Hepatocyte (in vitro differentiated cells): ENCODE measurements at places on chromosomes 1 and 21. TPM values are rescaled to one million over a fixed set of nuclear protein-coding genes. Genes with fewer than 3 reads are reported as not detected.

Gene RBP7
- polyA plus RNA-seq, result 0.25 and 0.61 TPM in 2 replicates

DNA sequence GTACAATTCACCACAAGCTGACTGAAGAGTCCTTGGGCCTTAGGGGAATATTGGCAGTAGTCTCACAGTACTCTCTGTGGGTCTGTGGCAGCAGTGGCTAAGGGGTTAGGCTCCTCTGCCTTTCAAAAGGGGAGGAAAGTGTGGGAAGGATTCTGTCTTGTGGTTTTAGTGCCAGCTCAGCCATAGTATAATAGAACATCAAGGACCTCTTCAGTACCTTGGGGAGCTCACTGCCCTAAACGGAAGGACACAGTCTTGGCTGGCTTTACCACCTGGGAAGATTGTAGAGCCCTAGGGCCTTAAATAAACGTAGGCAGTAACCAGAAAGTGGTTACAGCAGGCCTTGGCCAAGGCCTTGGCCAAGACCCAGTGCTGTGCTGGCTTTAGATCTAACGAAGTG, 265.7 kb downstream of the COL11A1 start:
- DNase-seq, result no peak

DNA sequence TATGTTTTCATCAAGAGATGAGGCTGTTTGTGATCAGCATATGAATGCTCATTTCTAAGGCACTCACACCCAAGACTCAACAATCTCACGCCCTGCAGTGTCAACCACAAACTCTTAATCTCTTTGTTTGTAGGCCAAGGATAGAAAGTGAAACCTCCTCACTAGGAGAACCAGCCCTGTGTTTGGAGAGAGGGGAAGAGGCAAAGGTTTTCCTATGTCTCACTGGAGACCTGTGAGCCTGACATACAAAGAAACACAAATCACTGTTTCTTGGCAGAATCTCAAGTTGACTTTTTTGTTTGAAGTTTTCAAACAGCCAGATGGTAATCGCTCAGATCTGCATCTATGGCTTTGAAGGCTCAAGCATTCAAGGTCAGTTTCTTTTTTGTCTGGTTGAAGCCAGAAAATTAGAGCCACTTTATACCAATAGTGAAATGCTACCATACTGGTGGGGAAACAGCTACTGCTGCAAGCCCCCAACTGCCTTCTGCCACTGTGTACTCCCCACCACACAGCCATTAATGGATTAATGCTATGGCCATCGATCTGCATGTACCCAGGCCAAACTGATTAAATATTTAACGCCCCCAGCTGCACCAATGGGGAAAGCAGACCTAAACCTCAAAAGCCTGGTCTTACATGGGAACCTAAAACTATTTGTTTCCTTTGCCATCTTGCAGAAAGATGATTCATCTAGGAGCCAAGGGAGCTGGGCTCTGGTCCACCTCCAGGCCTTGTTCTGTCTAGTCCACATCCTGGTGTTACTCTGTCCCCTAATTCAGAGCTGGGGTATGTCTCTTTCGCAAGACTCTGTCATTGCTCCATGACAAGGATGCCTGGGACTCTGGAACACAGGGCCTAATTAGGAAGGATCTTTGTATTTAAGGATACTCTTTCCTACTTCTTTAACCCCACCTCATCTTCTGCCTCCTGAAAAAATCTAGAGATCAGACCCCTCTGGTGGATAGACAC, 16.3 kb downstream of the PDZK1 start:
- no peak for DNase-seq

DNA sequence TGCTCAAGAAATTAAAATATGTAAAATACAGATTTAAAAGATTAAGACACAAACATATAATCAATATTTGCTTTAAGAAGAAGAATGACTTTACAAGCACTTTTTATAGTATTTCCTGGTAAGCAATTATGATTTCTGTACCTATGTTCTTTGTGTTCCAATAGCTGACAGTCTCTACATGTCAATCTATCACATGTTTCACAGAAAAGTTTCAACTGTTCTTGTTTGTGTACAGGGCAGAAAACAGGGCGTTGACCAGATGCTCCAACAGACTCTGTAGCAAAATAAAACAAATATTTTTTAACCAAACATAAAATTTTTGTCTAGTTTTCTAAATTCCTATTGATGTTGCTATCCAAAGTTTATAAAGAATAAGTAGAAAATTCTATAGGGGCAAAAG, 48.0 kb downstream of the TRIM33 start:
- DNase-seq, result no peak

- no peak for DNase-seq
Observed at GRCh38 chr1:213829780-213830179, 158.0 kb upstream of the PROX1 start.

Gene CLIC6
- polyA plus RNA-seq, result 7.2 and 9.9 TPM in 2 replicates

GRCh38 chr21:31360717-31361116, 16.7 kb upstream of the TIAM1 start:
- no peak for DNase-seq

Gene BEST4
- polyA plus RNA-seq, result 0.48 and 2.2 TPM in 2 replicates

DNA sequence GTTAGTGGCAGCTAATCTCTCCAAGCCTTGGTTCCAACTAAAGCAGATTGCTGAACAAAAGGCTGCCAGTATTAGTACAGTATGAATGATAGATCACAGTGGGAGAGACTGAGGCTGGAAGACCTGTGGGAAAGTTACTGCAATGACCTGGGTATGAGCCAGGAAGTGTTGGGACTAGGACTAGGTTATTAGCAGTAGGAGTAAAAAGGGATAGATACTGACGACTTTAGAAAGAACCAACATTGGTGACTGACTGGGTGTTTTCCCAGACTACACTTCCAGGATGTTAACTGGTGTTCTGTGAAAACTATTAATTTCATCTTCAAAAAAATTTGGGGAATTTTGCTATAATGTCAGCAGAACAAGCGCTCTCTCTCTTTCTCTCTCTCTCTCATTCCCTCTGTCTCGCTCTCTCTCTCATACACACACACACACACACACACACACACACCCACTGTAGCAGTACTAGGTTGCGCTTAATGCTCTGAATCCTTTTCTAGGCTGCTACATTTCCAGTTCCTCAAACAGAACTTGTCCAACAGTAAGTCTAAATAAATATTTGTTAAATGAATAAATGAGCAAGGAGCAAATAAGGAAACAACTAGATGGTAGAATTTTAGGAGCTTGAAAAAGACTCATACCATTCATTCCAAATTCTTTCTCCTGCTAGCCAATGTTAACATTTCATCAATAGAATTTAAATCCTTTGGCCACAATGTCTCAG, 47.6 kb upstream of the RGS8 start:
- DNase-seq, result no peak

GRCh38 chr1:6976044-6976375, 190.8 kb downstream of the CAMTA1 start:
- no peak for DNase-seq

Gene RASSF5
- polyA plus RNA-seq, result 1.6 and 2.3 TPM in 2 replicates
